Activated naive CD4-positive, alpha-beta T cell treated with anti-CD3 and anti-CD28 coated beads, Interleukin-2, amount 50 U/mL, for 16 hours (primary cell): ENCODE measurements at places on chromosomes 7 and 10.

GRCh38 chr7:25894002-25894901, 257.7 kb upstream of the NFE2L3 start:
- DNase-seq: peak; percentile 25

DNA sequence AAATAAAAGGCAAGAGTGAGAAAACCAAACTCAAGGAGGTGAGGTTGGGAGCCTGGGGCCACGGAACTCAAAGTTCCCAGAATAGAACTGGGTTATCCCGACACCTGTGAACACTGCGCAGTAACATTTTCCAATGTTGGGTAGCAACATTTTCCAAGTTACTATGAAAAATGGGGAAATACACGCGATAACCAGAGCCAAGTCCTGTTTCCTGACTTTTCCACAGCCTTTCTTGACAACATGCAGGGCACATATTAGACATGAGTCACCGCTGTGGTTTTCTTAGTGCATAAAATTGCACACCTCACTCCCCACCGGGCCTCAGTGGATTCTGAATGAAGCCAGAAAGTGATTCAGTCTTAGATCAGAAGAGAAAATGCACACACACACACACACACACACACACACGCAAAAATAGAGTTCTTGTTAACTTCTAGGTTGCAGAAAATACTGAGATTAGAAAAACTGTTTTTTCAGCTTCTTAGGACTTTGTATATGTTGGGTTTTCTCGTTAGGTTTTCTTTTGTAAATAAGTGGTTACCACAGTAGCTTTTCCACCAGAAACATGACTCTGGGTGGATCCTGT, 70.0 kb downstream of the CAMK1D start:
- peak; percentile 61 for DNase-seq

DNA sequence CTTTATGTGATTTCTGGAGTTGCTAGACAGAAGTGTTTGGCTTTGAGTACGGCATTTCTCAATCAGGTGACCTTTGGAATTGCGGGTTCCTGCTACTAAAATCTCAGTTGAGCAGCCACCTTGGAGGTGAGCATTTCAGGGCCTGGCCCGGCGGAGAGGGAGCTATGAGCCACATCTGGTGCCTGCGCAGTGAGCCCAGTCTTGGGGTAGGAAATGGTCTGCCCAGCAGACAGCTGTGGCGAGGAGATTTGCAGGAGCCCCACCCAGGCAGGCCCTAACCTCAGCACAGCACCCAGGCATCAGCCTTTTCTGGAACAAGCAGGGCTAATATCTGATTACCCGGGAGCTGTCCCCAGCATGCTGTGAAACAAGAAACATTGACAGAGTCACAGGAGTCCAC, 547.9 kb upstream of the FOXK1 start:
- no peak for DNase-seq

- no peak for DNase-seq
These were observed 147.1 kb downstream of the NEURL1 start for GRCh38 chr10:103640436-103641181.

GRCh38 chr7:139734395-139734794, 43.4 kb downstream of the HIPK2 start:
- DNase-seq: no peak

- no peak for DNase-seq
These were observed 371.4 kb downstream of the PHTF2 start for GRCh38 chr7:78169992-78170391.
